Thoracic aorta (tissue), 2 donors: ENCODE measurements at places on chromosomes 4 and X. TPM values are rescaled to one million over a fixed set of nuclear protein-coding genes. Genes with fewer than 3 reads are reported as not detected.

- DNase-seq = no peak
- no peaks in the 10 kb centered on the region for H3K36me3 ChIP-seq
- no peak overlapping the region for H3K27ac ChIP-seq
- no peaks in the 10 kb centered on the region for H3K4me1 ChIP-seq
- H3K4me3 ChIP-seq = no peak overlapping the region
Measured at GRCh38 chrX:97637289-97637688, 753.6 kb downstream of the RPA4 start.

GRCh38 chr4:113835005-113835404 lies 73.5 kb upstream of the CAMK2D start:
- peaks cover 3% of the 10 kb centered on the region for H3K4me1 ChIP-seq
- H3K4me3 ChIP-seq = no peak overlapping the region
- DNase-seq = no peak
- H3K27ac ChIP-seq = no peak overlapping the region
- no peaks in the 10 kb centered on the region for H3K36me3 ChIP-seq

DNA sequence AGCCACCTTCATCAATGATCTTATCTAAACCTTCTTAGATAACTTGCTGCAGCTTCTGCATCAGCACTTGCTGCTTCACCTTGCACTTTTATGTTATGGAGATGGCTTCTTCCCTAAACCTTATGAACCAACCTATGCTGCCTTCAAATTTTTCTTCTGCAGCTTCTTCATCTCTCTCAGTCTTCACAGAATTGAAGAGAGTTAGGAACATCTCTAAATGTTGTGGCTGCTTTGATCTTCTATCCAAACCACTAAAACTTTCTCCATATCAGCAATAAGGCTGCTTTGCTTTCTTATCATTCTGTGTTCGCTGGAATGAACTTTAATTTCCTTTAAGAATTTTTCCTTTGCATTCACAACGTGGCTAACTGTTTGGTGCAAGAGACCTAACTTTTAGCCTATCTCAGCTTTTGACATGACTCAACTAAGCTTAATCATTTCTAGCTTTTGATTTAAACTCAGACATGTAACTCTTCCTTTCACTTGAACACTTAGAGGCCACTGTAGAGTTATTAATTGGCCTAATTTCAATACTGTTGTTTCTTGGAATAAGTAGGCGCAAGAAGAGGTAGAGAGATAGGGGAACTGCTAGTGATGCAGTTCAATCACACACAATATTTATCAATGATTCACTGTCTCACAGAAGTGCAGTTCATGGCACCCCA lies 36.1 kb upstream of the CORIN start:
- no peak for DNase-seq
- no peak overlapping the region for H3K27ac ChIP-seq
- H3K27me3 ChIP-seq = no peaks in the 10 kb centered on the region
- no peak overlapping the region for H3K4me3 ChIP-seq

- H3K27ac ChIP-seq = no peak overlapping the region
- no peak for DNase-seq
- no peaks in the 10 kb centered on the region for H3K36me3 ChIP-seq
- no peak overlapping the region for H3K4me3 ChIP-seq
- no peaks in the 10 kb centered on the region for H3K4me1 ChIP-seq
- no peaks in the 10 kb centered on the region for H3K27me3 ChIP-seq
Measured at GRCh38 chr4:103915224-103915869, 195.6 kb upstream of the TACR3 start.

DNA sequence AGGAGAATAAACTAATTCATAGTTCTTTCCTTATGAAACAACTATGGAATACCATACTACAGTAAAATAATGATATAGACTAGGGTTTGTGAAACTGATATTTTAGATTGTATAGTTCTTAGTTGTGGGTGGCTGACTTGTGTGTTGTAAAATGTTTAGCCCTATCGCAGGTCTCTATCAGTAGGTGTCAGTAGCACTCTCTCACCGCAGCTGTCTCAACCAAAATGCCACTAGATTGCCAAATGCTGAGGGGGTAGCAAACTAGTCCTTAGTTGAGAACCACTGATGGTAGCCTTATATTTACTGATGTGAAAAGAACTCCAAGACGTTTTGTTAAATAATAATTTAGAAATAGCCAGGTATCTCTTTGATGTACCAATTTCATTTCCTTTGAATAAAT lies 48.1 kb downstream of the RHOXF2B start:
- H3K27me3 ChIP-seq = no peaks in the 10 kb centered on the region
- DNase-seq = no peak
- no peaks in the 10 kb centered on the region for H3K36me3 ChIP-seq
- no peak overlapping the region for H3K27ac ChIP-seq
- H3K4me1 ChIP-seq = no peaks in the 10 kb centered on the region
- no peak overlapping the region for H3K4me3 ChIP-seq

DNA sequence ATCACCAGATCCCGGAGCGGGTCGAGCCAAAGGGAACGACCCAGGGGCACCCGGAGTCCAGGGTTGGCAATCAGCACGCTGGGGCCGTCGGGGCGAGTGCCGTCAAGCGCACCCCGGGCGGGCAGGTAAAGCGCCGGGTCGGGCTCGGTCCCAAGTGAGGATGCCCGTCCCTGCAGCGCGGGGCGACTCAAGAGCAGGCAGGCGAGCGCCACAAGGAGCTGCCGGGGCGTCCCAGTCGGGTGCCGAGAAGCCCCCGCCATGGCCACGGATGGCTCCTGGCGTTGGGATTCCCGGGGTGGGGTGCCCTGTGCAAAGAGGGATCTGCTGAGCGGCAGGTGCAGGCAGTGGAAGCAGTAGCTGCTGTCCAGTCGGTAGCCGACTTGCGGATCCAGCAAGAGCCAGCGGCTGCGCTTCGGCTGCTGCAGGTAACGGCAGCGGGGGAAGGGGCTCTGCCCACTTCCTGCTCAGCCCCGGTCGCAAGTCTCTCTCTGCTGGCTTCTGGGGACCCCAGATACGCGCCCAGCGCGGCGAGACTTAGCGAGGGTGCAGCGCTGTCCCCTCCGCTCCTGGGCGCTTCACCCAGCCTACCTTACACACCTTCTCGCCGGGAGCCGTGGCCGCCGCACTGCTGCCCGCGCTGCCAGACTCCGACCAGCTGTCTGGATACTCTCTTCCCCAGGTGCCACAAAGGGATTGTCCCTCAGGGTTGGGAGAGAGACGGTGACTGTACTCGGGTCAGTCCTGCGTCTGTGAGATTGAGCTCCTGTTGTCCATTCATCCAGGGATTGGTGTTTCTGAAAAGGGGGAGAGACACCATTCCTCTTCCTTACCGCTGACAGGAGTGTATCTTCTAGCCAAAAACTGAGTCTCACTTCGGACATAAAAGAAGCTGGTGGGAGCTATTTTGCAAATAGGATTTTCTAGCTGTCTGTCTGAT lies at the start of gene FREM3:
Gene FREM3 (minus strand): TSS at position 260 of the 937 bp plus-strand sequence. CDS start 0 bp downstream, at position 260.
- no peaks in the 10 kb centered on the region for H3K27me3 ChIP-seq
- peaks cover 16% of the 10 kb centered on the region for H3K4me1 ChIP-seq
- H3K36me3 ChIP-seq = no peaks in the 10 kb centered on the region
- DNase-seq = no peak
- no peak within 1 kb of the TSS for H3K27ac ChIP-seq

- peak overlapping the region; percentile 91 for H3K27ac ChIP-seq
- no peaks in the 10 kb centered on the region for H3K27me3 ChIP-seq
- DNase-seq = peak; percentile 31
- no peaks in the 10 kb centered on the region for H3K36me3 ChIP-seq
Measured at GRCh38 chr4:99405433-99406115, 29.6 kb downstream of the ADH7 start.

GRCh38 chr4:89269121-89269666 lies 38.4 kb downstream of the GPRIN3 start:
- no peak overlapping the region for H3K27ac ChIP-seq
- DNase-seq = no peak
- H3K27me3 ChIP-seq = no peaks in the 10 kb centered on the region
- no peak overlapping the region for H3K4me3 ChIP-seq
- H3K36me3 ChIP-seq = no peaks in the 10 kb centered on the region

DNA sequence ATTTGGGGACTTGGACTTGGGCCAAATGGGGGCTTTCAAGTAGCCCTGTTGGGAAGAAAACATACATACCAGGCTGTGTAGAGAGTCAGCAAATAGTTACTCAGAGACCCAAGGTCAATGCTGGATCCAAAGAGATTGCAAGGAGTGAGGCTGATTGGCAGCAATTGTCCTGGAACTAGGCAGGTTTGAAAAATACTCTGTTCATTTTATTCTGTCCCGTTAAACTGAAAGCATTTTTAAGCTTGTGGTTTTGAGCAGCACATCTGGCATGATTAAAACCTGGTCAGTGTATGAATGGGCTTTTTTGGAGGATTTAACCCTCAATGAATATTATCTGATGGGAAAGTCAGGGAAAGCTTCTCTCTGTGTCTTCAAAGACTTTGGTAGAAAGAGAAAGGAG lies 294.3 kb upstream of the BOD1L1 start:
- peaks cover 11% of the 10 kb centered on the region for H3K4me1 ChIP-seq
- H3K4me3 ChIP-seq = no peak overlapping the region
- no peak overlapping the region for H3K27ac ChIP-seq
- H3K36me3 ChIP-seq = no peaks in the 10 kb centered on the region
- no peak for DNase-seq
- H3K27me3 ChIP-seq = no peaks in the 10 kb centered on the region

DNA sequence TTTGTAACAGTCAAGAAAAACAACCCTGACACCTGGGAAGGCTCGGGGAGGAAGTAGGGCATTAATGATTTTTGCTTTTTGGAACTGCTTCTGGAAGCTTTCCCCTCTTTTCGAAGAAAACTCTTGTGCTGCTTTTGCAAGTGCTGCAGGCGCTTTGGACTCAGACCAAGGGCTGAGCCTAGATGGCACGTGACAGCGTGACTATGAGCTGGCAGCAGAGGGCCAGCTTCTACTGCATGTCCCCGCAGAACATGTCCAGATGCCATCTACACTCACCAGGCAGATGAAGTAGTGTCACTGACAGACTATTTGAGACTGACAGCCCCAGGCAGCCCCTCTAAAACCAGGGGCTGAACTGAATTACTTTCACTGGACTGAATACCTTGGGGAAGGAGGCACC lies 6.2 kb downstream of the NR0B1 start:
- H3K27ac ChIP-seq = no peak overlapping the region
- H3K36me3 ChIP-seq = no peaks in the 10 kb centered on the region
- H3K27me3 ChIP-seq = no peaks in the 10 kb centered on the region
- no peak for DNase-seq

GRCh38 chr4:87103086-87103485 lies 117.3 kb downstream of the KLHL8 start:
- DNase-seq = no peak
- H3K36me3 ChIP-seq = no peaks in the 10 kb centered on the region
- H3K4me3 ChIP-seq = no peak overlapping the region
- H3K27me3 ChIP-seq = no peaks in the 10 kb centered on the region

DNA sequence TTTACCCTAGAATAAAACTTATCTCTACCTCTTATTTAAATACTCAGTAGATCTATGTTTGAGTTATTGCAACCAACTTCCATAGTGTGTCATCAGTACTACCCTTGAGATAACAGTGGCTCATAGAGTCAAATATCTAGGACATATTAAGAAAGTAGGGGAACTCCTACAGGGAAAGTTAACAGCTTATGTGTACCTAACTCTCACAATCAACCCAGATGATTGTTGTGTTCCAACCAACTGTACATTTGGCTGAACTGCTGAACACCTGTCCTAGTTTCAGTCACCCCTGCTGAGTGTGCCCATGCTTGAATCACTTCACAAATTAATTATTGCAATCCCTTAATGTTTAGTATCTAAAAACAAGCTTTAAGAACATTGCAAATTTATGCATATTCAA lies 244.2 kb upstream of the GRID2 start:
- no peaks in the 10 kb centered on the region for H3K36me3 ChIP-seq
- H3K4me1 ChIP-seq = no peaks in the 10 kb centered on the region
- H3K27me3 ChIP-seq = no peaks in the 10 kb centered on the region

- H3K27me3 ChIP-seq = no peaks in the 10 kb centered on the region
- no peak overlapping the region for H3K27ac ChIP-seq
- DNase-seq = no peak
- H3K4me3 ChIP-seq = no peak overlapping the region
- H3K36me3 ChIP-seq = no peaks in the 10 kb centered on the region
Measured at GRCh38 chr4:17010426-17011087, 112.1 kb upstream of the LDB2 start.

GRCh38 chr4:88985088-88985773 lies 71.8 kb downstream of the FAM13A start:
- H3K27ac ChIP-seq = no peak overlapping the region
- no peaks in the 10 kb centered on the region for H3K27me3 ChIP-seq
- no peak for DNase-seq
- no peak overlapping the region for H3K4me3 ChIP-seq
- H3K36me3 ChIP-seq = no peaks in the 10 kb centered on the region

- H3K27ac ChIP-seq = no peak overlapping the region
- H3K36me3 ChIP-seq = no peaks in the 10 kb centered on the region
- no peak overlapping the region for H3K4me3 ChIP-seq
- no peaks in the 10 kb centered on the region for H3K27me3 ChIP-seq
- no peak for DNase-seq
Measured at GRCh38 chr4:23382879-23383278, 507.0 kb downstream of the PPARGC1A start.

- H3K4me3 ChIP-seq = no peak within 1 kb of the TSS
- no peaks in the 10 kb centered on the region for H3K4me1 ChIP-seq
- no peak for DNase-seq
Measured at GRCh38 chrX:126552313-126553022, at the start of gene DCAF12L1. Gene DCAF12L1 (minus strand): TSS chrX:126552814. CDS start chrX:126552608, 206 bp downstream.

DNA sequence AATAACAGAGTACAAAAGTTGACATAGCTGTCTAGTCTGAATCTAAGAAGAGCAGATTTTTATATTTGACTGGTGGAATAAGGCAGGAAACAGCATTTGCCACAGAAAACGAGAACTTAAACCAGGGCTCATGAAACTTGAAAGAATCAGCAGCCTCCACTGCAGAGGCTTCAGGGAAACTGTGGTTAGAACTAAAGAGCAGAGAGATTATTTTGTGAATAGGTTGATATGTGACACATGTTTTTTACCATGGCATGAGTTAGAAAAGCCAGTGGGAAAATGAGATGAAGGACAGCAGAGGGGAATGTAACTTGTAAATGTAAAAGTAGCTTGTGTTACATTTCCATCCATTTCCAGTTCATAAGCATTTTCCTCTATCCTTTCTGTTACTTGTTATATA lies 63.7 kb upstream of the CAMK2D start:
- no peak for DNase-seq
- no peaks in the 10 kb centered on the region for H3K36me3 ChIP-seq
- no peaks in the 10 kb centered on the region for H3K27me3 ChIP-seq

DNA sequence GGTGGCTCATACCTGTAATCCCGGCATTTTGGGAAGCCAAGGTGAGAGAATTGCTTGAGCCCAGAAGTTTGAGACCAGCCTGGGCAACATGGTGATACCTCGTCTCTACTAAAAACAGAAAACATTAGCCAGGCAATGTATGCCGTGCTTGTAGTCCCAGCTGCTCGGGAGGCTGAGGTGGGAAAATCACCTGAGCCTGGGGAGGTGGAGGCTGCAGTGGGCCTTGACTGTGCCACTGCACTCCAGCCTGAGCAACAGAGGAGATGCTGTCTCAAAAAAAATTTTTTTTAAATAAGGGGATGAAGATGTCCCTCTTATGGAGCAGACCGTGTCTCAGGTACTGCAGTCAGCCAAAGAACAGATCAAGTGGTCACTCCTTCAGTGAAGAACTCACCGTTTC lies 13.5 kb downstream of the CTAG1B start:
- no peaks in the 10 kb centered on the region for H3K27me3 ChIP-seq
- no peaks in the 10 kb centered on the region for H3K36me3 ChIP-seq
- no peak overlapping the region for H3K4me3 ChIP-seq

Gene MAGED2
- 149 TPM for total RNA-seq

Gene TMPRSS11E
- not detected for total RNA-seq

Gene RHOH
- total RNA-seq = 5.8 TPM

Gene GPAT3
- 6.6 TPM for total RNA-seq

Gene RHOXF1
- total RNA-seq = not detected

Gene ATP1B4
- not detected for total RNA-seq

Gene SOD3
- total RNA-seq = 549 TPM
